NCI-H748 treated with DMSO at 0.1 percent for 48 hours (cell line): ENCODE measurements at places on chromosomes 7 and 10.

DNA sequence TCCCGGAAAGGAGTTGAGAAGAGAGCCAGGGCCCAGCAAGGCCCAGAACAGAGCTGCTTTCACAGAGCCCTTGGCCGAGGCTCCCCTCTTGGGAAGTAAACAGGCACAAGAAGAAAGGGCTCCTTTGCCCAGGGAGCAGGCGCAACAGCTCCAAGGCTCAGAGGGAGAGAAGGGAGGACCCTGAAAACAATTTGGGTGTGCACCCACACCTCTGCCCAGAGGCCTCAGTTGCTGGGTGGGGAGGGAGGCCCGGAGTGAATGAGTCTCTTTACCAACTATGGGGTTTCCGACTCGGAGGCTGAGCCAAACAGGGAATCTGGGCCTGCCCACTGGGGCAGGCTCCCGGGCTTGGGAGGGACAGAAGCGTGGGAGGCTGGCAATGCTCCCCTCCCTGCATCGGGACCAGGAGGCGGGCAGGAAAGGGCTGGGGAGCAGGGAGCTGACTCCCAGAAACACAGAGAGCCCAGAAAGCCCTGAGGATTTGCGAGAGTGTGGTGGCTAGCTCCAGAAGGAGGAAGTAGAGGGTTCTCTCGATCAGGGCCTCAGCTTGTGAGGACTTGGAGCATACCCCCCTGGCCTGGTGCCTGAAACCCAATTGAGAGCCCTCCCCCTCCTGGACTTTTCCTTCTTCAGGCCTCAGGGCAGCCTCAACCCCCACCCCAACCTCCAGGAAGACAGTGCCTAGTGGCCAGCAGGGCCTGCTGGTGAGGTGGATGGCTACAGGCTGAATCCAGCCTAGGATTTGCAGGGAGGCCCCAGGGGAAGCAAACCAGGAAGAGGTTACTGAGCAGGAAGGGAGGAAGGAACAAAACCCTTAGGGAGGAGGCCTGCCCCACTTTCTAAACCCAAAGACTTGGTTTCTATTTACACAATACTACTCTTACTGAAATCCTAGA is 6.2 kb downstream of the C10orf105 start:
- DNase-seq = no peak

DNA sequence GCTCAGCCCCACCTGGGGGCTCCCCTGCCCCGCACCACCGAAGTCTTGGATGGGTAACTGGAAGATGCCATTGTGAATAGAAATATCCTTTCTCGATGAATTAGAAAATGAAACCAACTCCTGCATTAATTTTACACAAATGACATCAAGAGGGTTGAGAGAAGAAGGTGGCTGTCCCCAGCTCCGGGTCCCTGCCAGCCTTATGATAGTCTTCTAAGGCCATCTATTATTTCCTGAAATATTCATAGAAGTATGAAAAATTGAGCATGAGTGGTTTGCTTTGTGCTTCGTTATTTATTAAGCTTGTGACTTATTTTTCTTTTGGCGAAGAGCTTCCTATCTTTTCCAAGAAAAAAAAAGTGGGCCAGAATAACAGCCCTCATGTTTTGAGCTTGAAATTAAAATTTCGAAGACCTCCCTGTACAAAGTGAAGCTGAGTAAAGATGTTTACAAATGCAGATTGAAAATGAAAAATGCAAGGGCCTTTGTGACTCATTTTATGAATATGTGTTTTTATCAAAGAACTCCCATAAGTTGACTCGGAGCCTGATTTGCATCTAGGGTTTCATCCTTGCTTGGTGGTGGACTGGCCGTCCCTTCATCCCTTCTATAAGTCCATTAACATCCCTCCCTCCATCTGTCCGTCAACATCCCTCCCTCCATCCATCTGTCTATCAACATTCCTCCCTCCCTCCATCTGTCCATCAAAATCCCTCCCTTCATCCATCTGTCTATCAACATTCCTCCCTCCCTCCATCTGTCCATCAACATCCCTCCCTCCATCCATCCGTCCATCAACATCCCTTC is 20.5 kb upstream of the CFAP46 start:
- no peak for DNase-seq

DNA sequence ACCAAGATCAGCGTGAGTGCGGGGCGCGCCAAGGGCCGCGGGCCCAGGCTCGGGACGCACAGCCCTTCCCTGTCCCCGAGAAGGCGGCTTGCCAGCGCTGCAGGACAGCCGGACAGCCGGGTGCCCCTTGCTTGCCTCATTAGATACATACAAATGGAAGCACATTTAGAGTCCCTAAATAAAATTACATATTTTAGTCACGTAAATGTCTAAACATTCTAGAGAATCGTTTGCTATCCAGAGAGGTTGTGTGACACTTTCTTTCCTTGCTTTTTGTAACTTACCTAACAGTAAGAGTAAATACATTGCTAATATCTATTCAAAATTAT is 4.8 kb downstream of the VSTM2A start:
- DNase-seq = no peak

DNA sequence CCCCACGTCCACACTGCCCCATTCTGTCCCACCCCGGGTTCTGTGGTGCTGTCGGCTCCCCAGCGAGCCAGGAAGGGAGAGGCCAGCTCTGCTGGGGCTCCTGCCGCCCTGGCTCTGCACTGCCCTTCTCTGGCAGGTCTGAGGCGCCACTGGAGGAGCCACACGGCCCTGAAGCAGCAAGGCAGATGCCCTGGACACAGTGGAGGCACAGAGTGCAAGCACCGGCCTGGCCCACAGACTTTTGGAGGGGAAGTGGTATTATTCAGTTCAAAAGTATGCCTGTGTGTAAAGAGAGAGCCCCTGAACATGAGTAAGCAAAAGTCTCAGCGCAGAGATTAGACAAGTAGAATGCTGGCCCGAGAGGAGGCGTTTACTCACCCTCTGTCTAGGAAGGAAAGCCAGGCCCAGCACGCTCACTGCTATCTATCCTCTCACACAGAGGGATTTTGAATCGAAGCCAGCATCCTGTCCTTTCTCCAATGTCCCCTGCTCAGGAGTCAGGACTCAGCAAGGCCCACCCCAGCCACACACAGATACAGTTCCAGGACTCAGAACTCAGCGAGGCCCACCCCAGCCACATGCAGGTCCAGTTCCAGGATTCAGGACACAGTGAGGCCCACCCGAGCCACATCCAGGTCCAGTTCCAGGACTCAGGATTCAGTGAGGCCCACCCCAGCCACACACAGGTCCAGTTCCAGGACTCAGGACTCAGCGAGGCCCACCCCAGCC is 115.0 kb downstream of the EGFR start:
- DNase-seq = no peak

GRCh38 chr10:96656198-96656577 is 64.1 kb downstream of the PIK3AP1 start:
- no peak for DNase-seq

GRCh38 chr7:134018306-134018705 is 108.8 kb upstream of the LRGUK start:
- no peak for DNase-seq

DNA sequence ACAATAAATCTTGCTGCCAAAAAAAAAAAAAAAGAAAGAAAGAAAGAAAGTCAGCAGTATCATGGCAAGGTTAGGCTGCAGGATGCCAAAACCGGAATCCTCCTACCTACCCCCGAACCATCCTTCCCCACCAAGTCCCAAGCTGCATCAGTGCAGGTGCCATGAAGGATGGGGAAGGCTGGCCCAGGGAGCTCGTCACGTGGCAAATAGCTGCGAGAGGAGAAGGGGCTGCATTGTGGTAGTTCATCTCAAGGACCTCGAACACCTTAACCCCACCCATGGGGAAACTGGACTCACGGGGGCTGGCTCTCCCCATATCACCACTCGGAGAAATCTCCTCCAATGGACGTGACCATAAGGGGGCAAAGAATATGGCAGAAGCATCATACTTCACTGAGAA is 86.2 kb downstream of the TACC2 start:
- no peak for DNase-seq

DNA sequence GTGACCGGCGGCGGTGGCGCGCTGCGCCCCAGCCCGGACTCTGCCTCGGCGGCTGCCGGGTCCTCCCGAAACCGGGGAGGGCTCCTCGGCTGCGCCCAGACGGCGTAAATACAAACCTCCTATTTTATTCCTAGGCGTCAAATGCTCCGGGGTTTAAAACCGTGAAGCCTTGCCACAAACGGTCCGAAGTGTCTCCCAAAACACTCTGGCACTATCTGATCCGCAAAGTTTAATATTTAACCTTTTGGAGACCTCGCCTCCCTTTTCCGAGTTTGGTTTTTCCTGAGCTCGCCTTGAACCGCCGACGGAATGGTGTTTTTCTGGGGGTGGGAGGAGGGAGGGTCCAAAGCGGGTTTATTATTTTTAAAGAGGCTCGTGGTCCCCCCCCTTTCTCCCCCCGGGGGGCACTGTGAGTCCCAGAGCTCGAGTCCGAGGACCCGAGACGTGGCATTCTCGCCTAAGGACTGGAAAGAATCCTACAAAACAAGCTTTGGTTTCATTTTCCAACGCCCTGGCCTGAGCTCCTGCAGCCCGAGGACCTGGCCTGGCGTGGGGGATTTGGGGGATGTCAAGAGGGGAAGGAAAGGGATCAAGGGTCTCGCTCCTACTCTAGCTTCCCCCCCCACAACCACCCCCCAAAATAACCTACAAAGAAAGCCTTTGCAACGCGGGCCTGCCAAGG is 1.8 kb downstream of the TNRC18 start:
- DNase-seq = no peak

DNA sequence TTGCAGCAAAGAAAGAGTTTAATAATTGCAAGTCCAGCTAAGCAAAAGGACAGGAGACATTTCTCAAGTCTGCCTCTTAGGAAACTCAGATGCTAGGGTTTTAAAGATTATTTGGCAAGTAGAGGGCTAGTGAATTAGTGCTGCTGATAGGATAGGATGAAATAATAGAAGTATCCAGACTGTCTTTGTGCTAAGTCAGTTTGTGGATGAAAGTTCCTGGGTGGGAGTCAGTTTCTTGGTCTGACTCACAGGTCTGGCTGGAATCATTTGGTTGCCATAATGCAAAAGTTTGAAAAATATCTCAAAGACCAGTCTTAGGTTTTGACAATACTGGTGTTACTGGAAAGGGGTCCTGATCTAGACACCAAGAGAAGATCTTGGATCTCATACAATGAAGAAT is 42.6 kb upstream of the INHBA start:
- DNase-seq = no peak

DNA sequence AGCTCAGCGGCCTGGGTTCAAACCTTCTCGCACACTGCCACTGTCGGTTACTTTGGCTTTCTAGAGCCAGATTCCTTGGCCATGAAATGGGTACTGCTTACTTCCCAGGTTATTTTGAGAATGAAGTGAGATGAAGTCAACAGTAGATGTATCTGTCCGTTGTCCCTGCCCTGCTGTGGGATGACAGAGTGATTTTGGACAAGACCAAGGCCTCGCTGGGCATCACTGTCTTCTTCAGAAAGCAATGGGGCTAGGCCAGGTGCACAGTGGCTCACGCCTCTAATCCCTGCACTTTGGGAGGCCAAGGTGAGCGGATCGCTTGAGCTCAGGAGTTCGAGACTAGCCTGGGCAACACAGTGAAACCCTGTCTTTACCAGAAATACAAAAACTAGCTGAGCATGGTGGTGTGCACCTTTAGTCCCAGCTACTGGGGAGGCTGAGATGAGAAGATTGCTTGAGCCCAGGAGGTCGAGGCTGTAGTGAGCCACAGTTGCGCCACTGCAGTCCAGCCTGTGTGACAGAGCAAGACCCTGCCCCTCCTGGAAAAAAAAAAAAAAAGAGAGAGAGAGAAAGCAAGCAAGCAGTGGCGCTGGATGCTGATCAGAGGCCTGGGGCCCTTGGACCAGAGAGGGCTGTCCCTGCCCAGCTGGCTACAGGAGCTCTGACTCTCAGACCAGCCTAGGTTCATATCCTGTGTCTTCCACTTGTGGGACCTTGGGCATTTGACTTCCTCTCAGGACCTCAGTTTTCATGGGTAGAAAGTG is 25.8 kb downstream of the ZMIZ1 start:
- DNase-seq = no peak

GRCh38 chr10:113053881-113054280 is 103.8 kb downstream of the TCF7L2 start:
- DNase-seq = no peak
